ENCODE measurements at places on chromosomes 6 and 20.

DNA sequence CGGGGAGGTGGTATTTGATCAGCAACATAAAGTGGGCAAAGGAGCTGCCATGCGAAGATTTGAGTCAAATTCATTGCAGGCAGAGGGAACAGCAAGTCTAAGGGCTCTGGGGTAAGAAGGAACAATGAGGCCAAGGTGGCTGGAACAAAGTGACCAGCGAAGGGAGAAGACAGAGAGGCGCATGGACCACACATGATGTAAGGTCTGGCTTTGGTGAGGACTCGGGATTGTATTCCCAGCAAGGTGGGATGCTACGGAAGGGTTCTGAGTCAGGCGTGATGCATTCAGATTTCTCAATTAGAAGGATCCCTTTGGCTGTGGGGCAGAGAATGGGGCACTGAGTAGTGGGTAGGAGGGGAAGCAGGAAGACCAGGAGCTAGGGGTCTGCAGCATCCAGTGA, 30.7 kb upstream of the CDH22 start:
- no peak for DNase-seq

- no peak for DNase-seq
Measured at GRCh38 chr6:32290886-32291450, 67.1 kb upstream of the NOTCH4 start.

GRCh38 chr20:41499064-41499463, 119.1 kb downstream of the CHD6 start:
- no peak for DNase-seq

DNA sequence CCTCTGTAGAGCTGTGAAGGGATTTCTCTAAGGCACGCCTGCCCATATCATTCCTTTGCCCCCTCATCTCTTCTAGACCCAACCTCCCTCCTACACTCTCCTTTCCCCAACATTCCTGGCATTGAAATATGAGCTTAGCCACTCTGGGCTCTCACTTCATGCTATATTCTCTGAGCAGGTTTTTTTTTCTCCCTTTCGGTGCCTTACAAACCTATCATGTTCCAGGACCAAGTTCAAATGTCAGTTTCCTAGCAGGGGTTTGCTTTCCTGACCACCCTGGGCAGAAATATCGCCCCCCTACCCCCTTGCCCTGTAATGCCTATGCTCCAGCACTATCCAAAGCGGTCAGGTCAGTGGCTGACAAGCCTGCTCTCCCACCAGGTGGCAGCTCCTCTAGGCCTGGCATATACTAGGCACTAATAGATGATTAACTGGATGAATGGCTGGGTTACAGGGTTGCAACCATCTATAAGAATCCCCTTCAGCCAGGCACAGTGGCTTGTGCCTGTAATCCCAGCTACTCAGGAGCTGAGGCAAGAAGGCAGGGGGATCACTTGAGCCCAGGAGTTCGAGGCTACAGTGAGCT, 25.7 kb upstream of the AAR2 start:
- DNase-seq, result no peak

GRCh38 chr6:42453654-42454427, 2.1 kb upstream of the TRERF1 start:
- DNase-seq, result peak; percentile 79

GRCh38 chr6:22732176-22732970, 163.0 kb downstream of the HDGFL1 start:
- DNase-seq, result no peak

DNA sequence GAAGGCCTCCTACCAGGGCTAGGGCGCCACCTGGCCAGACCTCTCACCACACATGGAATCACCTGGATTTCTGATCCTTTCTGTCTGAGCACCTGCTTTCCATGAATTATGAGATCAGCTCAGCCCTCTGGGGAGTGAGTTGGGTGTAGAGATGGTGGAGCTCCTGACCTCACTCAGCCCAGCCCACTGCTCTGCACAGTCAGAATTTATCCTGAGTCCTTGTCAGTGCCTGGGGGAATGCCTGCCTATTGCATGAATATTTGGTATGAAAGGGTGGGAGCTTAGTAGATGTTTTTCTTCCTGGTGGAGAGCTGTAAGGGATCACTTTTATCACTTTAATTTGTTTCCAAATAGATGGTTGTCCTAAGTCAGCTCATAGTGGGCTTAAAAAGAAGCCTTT, 47.5 kb downstream of the DTD1 start:
- no peak for DNase-seq

DNA sequence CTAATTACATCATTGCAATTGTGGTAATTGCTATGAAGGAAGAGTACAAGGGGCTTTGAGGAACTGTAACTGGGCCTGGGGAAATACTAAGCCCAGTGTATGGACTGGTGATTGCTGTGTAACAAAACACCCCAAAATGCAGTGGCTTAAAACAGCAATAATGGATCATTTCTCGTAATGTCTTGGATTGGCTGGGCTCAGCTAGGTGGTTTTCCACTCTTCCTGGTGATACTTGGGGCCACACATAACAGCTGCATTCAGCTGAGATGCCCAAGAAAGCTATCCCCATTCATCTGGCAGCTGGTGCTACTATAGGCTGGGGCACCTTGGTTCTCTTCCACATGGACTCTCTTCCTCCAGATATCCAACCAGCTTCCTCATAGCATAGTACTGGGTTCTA, 150.3 kb downstream of the EYA2 start:
- DNase-seq, result no peak

DNA sequence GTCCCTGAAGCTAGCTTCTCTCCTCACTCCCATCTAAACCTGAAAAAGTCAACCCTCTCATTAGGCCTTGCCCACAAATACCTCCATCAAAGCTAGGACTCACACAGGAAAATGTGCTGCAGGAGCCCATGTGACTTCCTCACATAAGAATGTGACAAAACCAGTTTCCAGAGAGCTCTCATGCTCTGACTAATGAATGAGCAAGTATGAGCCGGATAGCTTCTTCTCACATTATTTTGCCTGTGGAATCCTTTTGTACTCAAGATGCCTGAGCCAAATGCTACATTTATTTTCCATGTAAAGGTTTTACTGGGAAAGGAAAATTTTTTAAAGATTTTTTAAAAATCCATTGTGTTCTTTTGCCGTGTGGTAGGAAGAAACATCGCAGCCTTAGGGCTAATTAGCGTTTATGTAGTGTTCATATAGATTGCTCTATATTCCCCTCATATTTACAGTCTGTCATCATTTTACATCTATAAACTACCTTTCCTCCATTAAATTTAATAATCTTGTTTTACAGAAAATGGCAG, 68.6 kb upstream of the CCN6 start:
- DNase-seq, result no peak

GRCh38 chr6:3303795-3304411, 45.2 kb downstream of the PSMG4 start:
- DNase-seq, result no peak

DNA sequence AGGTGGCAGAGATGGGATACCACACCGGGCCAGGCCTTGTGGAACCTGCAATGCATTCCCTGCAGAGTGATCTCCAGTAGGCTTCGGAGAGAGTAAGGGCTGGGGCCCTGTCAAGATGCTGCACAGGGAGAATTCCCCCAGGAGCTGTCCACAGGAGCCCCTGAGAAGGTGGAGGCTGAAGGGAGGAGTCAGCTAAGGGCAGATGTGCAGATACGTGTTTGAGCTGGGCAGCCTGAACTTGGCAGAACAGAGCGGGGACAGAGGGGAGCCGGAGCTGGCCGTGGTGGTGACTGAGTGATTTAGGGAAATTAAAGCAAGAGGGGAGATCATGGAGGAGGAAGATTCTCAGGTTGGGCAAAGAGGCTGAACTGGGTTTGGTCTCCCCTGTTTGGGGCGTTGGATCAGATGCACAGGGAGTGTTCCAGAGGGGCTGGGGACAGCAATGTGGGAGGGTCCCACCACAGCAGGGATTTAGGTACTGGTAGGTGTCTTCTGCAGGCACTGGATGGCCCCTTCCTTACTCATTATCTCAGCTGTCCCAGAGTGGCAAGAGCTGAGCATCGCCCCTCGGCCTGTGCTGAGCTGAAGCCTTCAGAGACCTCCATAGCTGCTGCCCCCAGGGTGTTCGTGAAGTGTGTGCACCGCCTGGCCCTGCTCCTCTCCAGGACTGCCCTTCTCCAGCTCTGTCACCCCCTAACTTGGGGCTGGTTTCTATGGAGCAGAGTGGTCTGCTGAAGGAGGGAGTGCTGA, 3.8 kb upstream of the NCR2 start:
- DNase-seq, result no peak

DNA sequence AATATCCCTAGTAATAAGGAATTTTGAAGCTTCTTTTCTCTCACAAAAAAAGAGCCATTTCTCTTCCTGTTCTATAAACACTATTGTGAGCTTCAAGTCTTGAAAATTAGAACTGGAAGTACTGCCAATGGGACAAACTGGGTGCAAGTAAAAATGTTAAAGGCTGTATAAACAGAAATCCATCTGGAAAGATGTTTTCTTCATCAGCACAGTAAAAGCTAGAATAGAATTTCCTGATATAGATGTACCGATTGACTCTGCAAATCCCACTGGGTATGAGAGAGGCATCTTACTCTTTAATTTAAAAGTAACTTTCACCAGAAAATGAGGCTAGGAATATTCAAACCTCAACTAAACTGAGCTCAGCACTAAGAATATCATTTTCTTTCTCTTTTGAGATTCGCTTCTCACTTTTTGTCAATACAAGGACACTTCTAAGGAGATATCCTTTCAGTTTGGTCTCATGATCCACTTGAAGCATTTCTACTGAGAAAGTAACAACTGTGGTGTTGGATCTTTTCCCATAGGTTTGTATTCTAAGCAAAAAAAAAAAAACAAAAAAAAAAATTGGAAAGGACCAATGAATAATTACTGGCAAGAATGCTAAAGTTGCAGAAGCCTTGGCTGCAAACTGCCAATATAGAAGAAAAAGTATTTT, 169.0 kb upstream of the PRDM1 start:
- no peak for DNase-seq

GRCh38 chr20:3374296-3374695, 33.2 kb downstream of the DNAAF9 start:
- no peak for DNase-seq

- no peak for DNase-seq
Measured at GRCh38 chr6:5626727-5627426, 365.6 kb downstream of the FARS2 start.

GRCh38 chr6:13538084-13538483, 36.3 kb upstream of the SIRT5 start:
- no peak for DNase-seq

GRCh38 chr6:33204415-33205190, at the start of gene HSD17B8:
Gene HSD17B8 (plus strand): TSS chr6:33204655. CDS start chr6:33204669, 14 bp downstream.
- DNase-seq, result peak; percentile 67

DNA sequence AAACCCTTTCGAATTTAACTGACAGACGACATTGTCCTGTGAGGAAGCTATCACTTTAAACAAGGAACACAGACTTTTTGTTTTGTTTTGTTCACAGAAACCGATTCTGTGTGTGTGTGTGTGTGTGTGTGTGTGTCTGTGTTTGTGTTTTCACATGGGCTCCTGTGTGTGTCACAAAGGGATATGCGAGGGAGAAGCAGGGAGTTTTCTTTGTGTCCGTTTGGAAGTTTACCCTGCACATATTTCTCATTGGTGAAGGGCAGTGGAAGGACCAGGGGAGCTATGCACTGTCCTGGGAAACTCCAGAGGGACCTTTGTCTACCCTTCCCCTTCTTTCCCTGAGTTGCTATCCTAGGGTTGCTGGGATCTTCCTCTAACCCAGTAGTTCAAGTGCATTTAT, 17.7 kb downstream of the POM121L2 start:
- DNase-seq, result no peak

- no peak for DNase-seq
Measured at GRCh38 chr6:139613496-139613895, 239.0 kb upstream of the CITED2 start.

DNA sequence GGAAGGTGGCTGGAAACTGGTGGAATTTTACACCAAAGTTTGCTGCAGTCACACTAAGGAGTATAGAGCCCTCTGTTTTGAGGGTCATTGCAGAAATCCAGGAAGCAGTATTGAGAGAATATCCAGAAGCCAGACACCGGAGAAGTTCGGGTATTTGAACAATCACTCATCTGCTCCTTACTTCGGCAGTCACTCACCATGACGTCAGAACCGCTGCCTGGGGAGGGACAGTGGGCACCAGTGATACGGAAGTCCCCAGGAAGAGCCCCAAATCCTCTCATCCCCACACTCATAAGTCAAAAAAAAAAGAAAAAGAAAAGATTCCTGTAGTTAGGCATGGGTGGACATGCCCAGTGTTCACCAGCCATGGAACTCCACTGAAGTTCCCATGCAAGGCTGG, 4.0 kb downstream of the LY6G5C start:
- no peak for DNase-seq

DNA sequence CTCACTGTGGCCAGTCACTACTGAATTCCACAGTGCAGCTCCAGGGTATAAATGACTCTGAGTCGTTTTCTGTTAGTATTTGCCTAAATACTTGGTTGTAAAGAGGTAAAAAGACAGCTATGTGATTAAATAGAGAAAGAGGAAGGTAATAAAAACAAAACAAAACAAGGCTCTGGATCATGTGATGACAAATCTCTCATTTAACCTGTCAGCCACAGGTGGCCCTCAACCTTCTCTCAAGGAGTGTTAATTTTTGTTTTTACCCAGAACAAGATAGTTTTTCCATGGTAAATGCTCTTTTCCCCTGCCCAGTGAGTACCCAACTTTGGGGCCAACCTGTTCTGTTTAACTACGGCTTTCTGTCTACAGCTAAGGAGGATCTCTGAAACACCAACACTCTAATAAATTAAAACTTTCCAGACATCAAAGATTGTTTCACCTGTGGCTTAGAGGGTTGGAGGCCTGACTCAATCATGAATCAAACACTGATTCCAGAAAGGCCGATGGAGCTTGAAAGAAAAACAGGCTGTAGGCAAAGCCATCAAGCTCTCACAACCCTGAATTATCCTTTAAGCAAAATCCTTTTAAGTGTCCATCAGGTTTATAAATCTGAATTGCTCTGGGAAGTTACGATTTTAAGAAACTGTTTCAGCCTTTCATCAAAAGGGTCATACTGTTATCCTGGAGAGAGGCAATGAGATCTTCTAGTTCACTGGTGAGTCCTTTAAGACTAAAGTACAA, 81.5 kb upstream of the BCLAF1 start:
- no peak for DNase-seq

DNA sequence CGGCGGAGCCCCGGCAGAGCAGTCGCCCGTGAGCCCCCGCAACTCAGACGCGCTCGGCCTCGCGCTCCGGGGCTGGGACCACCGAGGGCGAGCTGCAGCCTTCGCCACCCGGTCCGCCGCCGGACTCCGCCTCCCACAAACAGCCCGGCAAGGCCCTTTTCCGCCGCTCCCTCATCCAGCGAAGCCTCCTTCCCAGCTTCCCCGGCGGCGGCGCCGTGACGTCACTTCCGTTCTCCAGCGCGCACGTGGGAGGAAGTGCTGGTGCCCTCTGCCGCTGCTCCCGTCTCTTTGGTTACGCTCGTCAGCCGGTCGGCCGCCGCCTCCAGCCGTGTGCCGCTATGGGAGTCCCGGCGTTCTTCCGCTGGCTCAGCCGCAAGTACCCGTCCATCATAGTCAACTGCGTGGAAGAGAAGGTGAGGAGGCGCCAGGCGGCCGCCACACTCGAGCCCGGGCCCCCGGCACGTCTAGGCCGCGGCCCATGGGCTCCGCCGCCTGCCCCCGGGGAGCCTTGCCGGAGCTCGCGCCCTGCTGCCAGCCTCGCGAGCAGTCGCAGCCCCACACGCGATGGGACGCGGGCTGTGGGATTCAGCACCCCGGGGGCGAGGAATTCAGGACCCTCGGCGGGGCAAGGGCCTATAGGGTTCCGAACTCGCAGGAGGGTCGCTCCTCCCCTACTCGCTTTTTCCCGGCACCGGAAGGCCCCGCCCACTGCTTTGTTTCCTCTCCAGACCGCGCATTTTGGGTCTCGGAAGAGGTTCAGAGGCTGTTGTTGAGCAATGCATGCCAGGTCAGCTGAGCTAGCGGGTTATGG, at the start of gene XRN2:
XRN2 (plus strand) TSS at position 271 of the 811 bp plus-strand sequence; CDS start at position 339, 68 bp downstream.
- DNase-seq, result peak; percentile 88

- no peak for DNase-seq
Measured at GRCh38 chr20:61934716-61935530, 130.8 kb downstream of the TAF4 start.
